ENCODE measurements at places on chromosomes 12 and 14.

GRCh38 chr12:41092115-41092514, 96.0 kb upstream of the PDZRN4 start:
- no peak for DNase-seq

DNA sequence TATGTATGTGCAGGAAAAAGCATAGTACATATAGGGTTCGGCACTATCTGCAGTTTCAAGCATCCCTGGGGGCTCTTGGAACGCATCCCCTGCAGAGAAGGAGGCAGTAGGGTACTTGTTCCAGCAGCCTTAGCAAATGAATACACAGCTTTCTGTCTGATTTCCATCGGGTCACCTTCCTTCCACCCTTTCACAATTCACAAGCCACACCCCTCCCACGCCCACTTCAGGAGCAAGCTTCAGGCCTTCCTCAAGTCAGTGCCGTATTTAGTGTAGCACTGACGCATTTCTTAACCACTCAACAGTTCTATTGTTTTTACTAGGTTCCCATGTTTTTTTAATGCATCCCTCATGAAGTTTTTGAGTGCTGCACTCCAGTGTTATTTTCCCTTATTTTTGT, 64.2 kb downstream of the CLMN start:
- DNase-seq: no peak

GRCh38 chr12:6825398-6826124, 2.6 kb upstream of the P3H3 start:
- DNase-seq: peak; percentile 60

DNA sequence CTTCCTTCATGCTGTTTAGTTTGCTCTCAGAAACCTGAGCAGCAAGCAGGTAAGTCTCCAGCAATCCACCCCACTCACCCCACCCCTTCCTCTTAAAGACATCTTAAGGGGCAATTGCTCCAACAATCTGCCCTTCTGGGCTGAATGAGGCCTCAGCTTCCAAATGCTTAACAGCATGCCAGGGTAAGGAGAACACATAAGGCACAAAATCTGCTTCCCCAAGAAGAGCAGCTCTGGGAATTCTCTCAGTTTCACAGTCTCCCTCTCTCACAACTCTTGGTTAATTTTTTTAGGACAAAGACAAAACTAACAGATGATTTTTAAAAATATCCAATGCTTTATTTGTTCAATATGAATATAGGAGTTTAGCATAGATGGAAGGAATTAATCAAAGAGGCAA, 288.9 kb upstream of the CCDC196 start:
- no peak for DNase-seq

DNA sequence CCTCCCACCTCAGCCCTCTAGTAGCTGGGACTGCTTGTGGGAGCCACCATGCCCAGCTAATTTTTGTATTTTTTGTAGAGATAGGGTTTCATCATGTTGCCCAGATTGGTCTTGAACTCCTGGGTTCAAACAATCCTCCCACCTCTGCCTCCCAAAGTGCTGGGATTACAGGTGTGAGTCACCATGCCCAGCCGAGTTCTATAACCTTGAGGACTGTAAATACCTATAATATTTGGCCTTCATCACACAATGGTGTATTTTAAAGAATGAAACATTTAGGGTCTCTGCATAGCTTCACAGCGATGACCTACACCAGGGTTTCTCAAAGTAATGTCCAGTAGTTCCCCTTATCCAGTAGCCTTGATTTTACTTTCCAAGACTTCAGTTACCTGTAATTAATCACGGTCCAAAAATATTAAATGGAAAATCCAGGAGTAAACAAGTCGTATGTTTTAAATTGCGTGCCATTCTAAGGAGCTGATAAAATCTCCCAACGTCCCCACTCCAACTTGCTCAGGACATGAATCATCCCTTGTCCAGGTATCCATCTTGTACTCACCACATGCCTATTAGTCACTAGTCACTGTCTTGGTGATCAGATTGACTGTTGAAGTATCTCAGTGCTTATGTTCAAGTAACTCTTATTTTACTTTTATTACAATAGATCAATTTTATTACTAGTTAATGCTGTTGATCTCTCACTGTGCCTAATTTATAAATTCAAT, 368.2 kb downstream of the BTG1 start:
- no peak for DNase-seq

- DNase-seq: no peak
Observed at GRCh38 chr12:118432812-118433545, 56.6 kb downstream of the SUDS3 start.

DNA sequence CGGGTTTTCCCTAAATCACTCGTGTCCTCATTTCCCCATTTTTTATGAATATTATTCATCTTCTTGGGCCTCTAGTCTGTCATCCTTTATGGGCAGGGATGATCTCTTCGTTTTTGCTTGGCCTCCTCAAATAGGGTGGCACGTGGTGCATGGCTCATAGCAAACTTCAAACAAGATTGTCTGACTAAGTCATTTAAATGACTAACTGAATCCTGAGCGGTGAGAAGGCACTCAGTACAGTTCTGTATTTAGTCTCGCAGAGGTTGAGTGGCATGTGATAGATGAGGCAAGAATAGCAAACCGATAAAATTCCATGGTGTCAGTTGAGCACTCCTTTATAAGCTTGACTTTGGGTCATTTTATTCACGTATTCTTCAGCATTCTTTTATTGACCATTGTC, 5.7 kb upstream of the JDP2 start:
- no peak for DNase-seq

DNA sequence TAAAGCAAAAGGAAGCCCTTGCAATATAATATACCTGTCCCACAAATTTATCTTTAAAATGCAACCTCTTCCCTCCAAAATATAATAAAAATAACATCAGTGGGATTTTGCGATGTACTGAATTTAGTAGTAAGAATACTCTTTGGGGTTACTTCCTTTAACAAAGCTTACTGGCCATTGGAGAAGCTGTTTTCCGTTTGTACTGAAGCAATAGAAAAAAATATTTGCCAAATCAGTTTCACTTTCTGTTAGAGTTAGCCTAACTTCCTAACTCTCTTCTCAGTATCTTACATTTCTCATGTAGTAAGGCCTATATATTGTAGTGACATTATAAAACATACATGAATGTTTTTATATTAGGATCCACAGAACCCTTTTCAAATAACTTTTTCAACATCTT, 3.7 kb downstream of the MAX start:
- no peak for DNase-seq

DNA sequence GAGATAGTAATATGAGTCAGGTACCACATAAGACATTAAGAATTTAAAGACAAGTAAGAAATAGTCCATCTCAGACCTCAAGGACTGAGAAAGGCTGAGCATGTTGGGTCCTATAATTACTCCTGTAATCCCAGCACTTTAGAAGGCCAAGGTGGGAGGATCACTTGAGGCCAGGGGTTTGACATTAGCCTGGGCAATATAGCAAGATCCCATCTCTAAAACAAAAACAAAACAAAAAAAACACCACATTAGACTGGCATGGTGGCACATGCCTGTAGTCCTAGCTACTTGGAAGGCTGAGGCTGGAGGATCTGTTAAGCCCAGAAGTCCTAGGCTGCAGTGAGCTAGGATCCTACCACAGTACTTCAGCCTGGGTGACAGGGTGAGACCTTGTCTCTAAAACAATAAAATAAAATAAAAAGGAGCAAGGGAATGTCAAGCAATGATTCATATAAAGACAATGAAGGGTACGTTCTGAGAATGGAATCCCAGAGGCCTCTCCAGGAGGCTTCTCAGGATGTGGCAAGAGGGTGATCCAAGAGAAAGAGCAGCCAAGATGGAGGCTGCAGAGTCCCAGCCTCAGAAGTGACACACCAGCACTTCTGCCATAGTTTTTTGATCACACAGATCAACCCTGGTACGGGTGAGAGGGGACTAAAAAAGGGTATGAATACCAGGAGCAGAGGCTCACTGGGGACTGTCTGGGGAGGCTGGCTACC, 206.4 kb downstream of the CRADD start:
- no peak for DNase-seq

GRCh38 chr14:52286661-52287649, 19.5 kb downstream of the PTGDR start:
- DNase-seq: no peak

- no peak for DNase-seq
Observed at GRCh38 chr12:6570264-6570887, 2.3 kb upstream of the NOP2 start.

DNA sequence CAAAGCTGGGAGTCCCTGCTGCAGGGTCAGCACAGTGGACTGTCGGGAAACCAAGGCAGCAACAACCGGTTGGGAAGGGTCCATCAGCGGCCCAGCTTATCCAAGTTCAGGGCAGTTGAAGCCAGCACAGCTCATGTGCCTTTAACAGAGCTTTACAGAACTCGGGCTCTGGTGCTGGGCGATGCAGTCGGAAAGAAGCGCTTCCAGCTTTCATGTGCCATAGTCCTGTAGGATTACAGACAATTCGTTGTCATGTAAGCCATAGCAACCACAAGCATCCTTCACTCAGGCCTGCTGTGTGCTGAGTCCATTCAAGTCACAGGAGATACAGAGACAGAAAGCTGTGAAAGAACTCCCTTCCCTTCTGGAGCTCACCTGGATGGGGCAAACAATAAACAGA, 3.5 kb upstream of the FAM181A start:
- DNase-seq: no peak
